ENCODE measurements at places on chromosomes 6 and 20.

DNA sequence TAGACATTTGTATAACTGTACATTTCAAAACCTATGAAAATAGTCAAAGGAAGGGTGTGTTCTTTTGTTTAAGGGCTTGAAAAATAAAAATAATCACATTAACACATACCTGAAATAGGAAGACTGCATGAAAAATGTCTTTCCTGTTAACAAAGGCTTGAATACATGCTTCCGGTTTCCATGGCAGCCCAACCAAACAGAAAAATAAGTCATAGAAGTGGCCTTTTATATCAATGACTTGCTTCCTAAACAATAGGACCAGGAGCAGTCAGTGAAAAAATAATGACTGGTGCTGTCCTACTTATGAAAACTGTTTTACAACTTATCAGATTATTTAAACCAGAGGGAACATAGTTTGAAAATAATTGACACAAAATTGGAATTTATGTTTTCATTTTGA lies 412.6 kb upstream of the PLCB4 start:
- no peak for DNase-seq

DNA sequence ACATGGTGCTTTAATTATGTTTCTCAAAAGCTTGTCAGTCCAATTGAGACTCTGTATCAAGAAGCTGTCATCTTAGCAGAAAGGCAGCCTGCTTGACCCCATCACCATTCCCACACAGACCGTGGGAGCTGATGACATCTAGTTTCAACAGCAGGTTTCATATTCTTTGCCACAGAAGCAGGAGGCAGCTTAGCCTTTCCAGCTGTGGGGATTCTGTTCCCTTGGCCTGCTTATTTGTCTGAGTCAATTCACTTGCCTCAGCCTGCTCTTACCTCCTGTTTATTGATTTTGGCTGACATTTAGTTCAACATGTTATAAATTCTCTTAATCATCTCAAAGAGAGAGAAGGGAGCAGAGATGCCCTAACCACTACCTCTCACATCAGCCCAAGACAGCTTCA lies 527.7 kb downstream of the ADGRB3 start:
- DNase-seq = no peak

- no peak for DNase-seq
Measured at GRCh38 chr20:63094767-63095499, 88.2 kb upstream of the BHLHE23 start.

DNA sequence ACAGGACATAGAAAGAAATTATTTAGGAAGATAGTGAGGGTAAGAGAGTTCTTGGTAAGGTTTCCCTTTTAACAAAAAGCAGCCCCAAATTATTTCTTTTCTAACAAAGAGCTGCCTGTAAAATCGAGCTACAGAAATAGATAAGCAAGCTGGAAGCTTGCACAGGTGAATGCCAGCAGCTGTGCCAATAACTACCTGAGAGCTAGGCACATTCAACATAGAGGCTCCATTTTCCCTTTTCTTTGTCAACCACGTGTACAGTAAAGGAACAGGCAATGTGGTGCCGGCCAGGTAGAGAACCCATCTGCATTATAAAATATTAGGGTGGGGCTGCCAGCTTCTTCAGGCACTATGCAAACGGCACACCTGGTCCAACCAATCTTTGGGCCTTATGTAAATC lies 341.6 kb upstream of the JAG1 start:
- no peak for DNase-seq

GRCh38 chr6:113860181-113860955 lies 3.2 kb downstream of the MARCKS start:
- DNase-seq = no peak

GRCh38 chr20:46111028-46111835 lies 6.9 kb upstream of the CD40 start:
- DNase-seq = peak; percentile 73

GRCh38 chr6:90008908-90009501 lies 114.7 kb downstream of the GJA10 start:
- DNase-seq = no peak

GRCh38 chr6:7381092-7381491 lies 8.4 kb downstream of the CAGE1 start:
- DNase-seq = no peak

DNA sequence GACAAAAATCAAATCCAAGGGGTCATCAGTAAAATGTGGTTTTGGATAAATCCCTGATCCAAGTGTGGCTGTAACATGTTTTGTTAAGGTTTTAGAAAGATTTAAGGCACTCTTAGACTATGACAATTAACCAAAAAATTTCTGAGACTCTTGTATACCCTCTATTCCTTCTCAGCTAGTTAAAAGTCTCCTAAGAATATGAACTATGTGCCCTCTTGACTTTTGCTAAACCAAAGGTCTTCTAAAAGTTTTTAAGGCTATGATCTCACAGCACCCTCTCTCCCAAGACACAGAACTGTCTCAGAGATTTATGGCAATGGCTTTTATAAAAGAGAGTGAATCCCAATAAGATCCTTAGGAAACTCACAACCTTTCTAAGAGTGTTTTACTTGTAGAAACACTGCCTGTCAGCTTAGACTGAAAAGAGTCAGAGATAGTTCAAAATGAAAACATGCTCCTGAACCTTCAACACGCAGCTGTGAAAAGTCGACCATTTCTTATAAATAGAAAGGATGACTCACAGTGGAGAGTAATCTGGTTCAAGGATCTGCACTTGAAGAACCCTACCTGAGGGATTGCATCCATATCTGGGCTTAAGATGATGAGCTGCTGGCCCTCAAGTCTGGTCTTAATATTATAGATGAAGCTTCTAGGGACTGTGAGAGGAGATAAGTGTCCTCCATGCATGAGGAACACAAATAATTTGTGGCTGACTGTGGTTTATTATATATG lies 388.4 kb upstream of the GJE1 start:
- no peak for DNase-seq

DNA sequence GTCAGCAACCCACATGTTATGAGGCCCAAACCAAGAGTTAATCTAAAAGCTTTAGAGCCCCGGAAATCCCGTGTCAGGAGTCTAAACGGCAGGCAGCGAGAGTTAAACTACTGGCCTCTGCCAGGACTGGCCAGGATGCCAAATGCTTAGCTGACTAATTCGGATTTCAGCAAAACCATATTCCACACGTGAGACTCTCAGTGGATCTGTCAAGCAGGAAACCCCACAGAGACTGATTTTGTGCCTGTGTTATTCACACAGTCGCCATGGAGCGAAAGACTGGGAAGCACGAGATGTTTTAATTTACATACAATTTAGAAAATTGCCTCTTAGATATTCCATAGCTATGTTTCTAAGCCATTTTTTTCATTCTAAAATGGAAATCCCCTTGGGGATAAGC lies 152.9 kb downstream of the RNASET2 start:
- DNase-seq = no peak

- DNase-seq = no peak
Measured at GRCh38 chr6:169813969-169814368, 62.5 kb downstream of the ERMARD start.

DNA sequence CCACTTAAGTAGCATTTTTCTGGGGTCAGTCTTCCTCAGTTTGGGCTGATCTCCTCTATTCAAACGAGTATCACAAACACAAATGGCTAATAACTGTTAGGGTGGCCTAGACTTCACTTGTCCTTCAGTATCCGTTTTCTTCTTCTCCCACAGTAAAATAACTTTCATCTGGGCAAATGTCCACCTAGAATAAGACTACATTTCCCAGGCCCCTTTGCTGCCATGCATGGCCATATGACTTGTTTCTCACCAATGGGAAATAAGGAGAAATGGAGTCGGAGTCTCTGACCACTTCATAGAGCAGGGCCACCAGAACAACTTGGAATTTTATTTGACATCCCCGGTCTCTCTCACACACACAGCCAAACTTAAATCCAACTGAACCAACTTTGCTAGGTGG lies 51.4 kb downstream of the SULF2 start:
- DNase-seq = no peak

DNA sequence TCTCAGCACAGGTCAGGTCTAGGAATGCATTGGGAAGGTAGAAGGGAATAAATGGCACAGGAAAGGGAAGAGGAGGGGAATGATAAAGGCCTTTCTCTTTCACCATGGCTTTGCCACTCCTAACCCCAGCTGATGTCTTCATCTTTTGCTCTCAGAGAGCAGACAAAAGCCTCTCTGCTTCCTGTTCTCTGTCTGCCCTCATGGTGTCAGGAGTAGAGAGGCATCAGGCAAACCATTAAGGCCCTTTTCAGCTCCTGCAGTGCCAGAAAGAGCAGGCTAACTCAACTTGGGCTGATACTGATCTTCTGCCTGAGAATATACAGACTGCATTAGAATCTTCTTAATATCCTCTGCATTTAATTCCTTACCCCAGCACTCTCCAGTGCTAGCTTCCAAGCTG lies 48.0 kb upstream of the STXBP5 start:
- DNase-seq = no peak

DNA sequence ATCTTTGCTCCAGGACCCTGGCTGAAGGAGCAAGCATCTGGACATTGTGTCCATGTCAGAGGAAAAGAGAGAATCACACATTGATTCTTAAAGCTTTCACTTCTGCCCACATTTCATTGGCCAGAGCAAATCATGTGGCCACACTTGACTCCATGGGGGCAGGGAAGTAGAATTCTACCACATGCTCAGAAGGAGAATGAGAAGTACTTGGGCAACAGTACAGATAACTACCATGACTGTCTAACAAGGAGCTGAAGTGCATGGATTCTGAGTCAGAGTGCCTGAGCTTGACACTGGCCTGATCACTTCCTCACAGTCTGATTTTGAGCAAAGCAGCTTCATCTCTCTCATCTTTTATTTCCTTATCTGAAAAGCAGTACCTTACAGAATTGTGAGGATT lies 38.6 kb downstream of the GHRH start:
- DNase-seq = no peak

DNA sequence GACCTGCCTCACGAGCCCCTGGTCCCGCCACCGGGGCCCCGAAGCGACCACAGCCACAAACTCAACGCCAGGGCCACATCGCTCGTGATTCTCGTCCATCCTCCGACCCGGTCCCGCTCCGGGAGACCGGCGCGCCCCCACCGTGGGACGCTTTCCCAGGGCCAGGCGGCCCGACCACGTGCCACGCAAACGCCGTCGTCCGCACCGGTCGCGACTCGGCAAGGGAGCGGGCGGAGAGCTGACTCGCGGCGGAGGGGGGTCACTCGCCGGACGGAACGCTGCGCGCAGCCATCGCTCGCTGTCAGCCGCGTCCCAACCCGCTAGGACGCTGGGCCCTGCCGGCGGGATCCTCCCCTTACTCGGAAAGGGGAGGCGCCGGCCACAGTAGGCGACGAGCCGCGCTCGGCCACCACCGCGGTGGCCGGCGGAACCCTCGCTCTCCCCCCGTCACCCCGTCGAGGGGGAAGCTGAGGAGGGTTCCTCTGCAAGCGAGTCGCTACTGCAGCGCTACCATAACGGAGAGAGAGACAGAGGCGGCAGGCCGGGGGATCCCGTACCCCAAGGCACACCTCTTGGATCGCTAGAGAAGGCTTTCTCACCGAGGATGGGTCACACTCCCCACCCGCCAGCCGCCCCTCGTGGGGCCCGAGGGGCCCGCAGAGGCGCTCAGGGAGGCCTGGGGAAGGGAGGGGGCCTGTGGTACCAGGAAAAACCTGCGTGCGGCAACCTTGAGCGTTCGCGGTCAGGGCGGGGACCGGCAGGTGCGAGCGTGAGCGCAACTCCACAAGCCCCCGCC lies 511.8 kb upstream of the ZNF337 start:
- peak; percentile 60 for DNase-seq

DNA sequence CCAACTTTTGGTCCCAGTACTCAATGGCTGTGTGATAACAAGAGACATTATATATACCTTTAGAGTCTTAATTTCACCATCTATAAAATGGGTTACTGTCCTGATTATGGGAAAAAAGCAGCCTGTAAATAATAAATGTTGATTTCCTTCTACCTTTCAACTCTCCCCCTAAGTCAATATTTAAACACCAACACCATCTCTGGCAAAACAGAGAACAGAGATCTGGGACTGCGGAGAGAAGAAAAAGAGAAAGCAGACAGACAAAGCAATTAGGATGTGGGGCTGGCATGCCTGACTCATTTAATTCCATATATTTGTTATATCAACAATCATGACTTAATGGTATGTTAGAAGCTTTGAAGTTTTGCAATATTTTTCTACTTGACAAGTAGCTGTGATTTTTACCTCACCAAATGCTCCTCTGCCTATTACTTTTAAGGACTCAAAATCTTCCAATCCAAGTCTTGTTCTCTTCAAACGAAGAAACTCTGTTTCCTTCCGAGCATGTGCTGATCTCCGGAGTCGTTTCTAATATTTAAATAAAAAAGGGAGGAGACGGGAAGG lies 23.3 kb downstream of the STK38 start:
- DNase-seq = no peak

DNA sequence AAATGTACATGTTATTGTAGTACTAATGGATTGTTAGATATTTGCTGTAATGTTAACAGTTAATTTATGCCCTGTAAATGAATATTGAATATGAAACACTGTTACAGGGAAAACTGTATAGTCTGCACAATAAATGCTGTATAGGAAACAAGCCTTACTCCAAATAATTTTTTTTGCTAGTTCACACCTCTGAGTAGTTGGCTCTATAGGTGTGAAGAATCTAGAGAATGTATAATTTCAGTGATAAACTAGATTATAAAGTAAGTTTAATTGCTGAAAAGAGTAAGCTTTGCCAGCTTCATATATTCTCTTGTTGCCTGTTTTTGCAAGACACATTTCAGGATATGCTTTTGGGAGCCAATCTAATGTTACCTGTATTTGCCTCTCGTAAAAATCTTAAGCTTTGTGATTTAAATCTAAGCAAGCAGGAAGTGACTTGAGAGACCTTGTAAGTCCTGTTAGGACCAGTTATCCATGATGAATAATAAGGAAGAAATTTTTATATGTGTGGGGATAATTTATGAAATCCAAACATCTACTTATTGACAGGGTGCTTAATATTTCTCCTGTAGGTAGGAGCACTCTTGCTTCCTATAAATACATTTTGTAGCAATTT lies 232.4 kb downstream of the ZFAND3 start:
- DNase-seq = no peak

DNA sequence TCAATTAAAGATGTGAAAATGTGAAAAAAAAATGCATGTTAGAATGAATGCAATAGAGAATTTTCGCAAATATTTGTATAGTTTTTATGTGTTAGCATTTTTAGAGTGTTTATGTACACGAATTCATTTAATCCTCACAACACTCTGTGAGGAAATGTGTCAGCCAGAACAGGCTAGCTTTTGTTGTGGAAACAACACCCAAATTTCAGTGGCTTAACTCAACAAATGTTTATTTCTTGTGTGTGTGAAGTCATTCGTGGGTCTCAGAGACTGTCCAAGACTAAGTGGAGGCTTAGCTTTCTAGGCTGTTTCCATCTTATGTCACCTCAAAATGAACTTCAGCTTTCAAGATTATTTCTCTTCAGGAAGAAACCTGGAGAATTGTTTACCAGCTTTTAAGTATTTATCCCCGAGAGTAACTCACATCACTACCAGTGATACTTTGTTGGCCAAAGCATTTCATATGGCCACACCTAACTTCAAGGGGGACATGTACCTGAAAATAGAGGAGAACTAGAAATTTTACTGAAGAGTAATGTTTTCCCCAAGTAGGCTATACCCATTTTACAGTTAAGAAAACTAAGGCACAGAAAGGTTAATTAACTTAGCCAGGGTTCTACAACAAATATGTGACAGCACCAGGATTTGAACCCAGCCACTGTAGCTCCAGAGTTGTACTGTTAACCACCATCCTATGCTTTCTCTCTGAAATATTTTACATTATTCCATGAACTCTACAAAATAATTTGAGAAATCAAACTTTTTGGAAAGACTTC lies 306.1 kb downstream of the QKI start:
- no peak for DNase-seq

GRCh38 chr20:59439243-59439642 lies 138.8 kb downstream of the EDN3 start:
- DNase-seq = no peak

GRCh38 chr6:144471986-144472385 lies 186.9 kb downstream of the UTRN start:
- no peak for DNase-seq

GRCh38 chr6:51866867-51867266 lies 220.5 kb downstream of the PKHD1 start:
- DNase-seq = no peak

Data from stimulated activated naive CD8-positive, alpha-beta T cell treated with anti-CD3 and anti-CD28 coated beads, Interleukin-15, amount 100 ng/mL, for 72 hours (primary cell).